CD4-positive, alpha-beta T cell treated with Interleukin-2 at 100 ng/mL for 4 hours (primary cell): ENCODE measurements at places on chromosomes 6 and 20.
A peak's percentile ranks its signal among the peaks of the same experiment; 100 is the strongest.

GRCh38 chr6:97901531-97901930 lies 618.5 kb upstream of the MMS22L start:
- DNase-seq = no peak

DNA sequence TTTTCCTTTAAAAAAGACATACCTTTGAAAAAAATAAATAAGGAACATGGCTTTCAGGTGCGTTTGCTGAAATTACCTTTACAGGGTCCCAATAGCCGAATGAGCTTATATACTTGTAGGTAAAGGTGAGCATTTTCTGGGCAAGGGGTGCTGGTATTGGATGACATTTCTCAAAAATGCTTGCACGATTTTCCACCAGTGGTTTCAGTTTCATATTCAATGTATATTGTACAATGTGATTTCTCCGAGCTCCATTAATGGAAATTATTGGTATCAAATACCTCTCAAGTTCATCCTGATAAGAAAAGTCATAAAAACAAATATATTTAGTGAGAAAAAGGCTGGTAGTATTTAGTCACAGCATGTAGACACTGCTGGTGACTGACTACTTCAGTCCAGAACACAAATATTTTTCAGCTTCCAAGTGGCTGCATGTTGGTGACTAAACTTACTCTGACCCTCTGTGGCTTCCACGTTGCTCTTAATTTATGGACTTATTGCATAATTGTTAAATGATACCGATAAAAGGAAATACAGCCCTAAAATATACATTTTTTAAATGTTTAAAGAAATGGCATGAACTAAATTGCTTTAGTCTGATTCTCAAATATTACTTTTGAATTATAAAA lies 32.9 kb upstream of the ZBTB24 start:
- DNase-seq = peak; percentile 27

GRCh38 chr6:6764764-6765434 lies 176.4 kb downstream of the LY86 start:
- no peak for DNase-seq

DNA sequence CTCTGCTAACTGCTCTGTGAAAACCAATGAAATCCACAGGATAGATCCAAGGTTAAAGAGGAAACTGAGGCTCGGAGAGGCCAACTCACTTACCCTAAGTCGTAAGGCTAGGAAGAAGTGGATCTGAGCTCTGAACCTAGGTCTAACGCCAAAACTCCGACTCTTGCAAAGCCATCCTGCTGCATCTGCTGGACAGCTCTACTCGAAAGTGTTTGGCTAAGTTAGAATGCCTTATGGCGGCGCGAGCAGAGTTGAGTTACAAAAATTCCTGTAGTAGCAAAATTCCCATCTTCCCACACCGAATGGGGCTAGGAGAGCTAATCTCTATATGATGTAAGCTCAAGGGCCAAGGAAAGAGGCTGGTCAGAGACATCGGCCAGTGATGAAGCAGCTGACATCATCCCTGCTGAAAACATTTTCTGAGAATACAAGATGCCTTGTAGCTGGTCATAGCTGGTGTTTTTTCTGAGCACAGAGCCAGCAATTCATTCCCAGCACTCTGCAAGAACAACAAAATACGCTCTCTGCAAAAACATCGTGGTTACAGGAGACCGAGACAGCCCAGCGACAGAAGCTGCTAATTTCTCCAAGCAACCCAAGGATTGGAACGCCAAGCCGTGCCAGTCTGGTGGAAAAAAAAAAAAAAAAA lies 1.8 kb downstream of the SPATA2 start:
- DNase-seq = no peak

- no peak for DNase-seq
Observed at GRCh38 chr6:152068622-152069261, 261.3 kb downstream of the ESR1 start.

DNA sequence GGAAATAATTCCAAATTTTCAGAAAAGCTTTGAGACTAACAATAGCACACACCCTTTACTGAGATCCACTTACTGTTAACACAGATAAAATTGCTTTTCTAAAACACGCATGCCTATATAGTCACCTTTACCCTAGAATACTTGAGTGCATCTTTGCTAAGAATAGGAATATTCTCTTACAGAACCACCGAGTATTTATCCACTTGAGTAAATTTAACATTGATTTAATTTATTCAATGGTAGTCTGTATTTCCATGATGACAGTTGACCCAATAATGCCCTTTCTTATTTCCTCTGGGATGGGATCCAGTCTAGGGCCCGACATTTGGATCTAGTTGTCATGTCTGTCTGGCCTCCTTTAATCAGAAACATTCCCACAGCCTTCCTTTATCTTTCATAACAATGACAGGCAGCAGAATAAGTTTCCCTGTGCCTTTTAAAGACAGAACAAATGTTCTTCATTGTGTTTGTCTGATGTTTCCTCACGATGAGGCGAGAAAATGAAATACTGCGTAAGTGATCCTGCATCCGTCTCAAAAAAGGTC lies 56.6 kb upstream of the ERVFRD-1 start:
- DNase-seq = no peak

- no peak for DNase-seq
Observed at GRCh38 chr6:160882791-160883279, 108.7 kb upstream of the MAP3K4 start.

DNA sequence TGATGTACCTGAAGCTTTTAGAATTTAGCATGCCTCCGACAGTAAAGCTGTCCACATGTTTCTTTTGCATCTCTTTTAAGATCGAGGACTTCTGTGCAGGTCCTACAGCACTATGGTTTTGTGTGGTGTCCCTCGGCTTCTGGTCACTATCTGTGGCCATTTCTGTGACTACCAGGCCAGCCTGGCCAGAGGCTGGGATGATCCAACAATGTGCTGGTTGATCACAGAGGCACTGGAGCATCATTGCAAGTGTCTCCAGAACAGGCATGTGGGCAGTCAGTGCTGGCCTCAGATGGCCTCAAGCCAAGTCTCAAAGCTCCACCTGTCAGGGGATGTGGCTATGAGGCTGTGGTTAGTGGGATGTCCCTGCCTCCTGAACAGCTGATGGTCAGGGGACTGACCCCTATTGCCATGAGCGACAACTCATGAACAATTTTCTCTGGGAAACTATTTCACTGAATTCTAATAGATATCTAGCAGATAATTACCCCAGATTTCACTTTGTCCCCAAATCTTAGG lies 136.6 kb downstream of the SYNDIG1 start:
- DNase-seq = no peak

GRCh38 chr20:51930775-51931174 lies 128.5 kb upstream of the SALL4 start:
- no peak for DNase-seq

DNA sequence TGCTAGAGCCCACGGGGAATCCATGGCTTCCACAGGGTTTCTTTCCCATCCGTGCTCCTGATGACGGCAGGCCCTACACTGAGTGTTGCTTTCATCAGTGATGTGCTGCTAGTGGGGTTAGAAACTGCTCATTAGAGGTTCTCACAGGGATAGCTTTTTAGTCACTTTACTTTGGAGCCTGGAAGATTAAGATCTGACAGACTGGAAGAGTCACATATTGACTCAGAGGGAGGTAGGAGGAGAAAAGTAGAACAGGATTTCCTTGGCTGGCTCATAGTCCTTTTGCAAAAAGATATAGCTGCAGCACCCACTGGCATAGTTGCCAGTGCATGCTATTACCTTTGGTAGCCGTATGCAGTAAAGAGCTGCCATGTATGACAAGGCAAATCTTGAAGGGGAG lies 890.3 kb downstream of the C6orf118 start:
- DNase-seq = no peak

DNA sequence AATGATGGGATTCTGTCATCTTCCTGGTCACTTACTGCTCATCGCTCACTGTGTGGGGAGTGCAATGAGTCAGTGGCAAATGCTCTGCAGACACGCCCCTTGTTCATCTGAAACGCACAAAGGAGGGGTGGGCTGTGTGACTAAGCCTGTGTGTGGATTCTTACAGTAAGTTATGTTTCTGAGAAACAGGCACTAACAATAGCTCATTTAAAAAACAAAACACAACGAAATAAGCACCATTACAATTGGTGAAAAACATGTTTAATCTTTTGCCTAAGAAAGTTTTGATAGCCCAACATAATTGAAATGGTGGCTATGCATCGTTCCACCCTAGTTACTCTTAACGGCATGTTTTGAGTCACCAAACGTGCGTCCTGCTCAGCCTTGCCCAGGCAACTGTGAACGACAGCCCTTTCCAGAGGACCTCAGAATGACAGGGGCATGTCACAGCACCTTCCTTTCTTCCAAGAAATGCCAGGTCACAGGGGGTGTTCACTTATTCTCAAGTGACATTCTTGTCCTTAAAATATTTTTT lies 118.4 kb upstream of the SGK1 start:
- DNase-seq = peak; percentile 89

GRCh38 chr20:3908667-3909066 lies 19.5 kb downstream of the PANK2 start:
- DNase-seq = no peak

DNA sequence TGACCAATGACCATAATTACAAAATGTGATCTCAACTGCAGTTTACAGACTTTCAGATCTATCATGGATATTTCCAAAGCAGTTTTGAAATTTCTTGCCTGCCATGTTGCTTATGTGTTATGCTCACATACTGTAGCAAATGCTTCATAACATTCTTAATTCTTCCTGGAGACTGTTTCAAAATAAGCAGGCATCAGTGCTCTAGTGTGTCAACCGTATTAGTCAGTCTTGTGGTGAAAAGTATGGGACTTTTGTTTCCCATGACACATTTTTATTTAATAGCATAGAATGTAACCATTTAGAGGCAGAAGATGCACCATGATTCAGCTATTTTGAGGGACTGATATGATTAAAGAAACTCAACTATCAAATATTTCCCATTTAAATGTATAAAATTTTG lies 1.7 kb downstream of the POPDC3 start:
- no peak for DNase-seq

DNA sequence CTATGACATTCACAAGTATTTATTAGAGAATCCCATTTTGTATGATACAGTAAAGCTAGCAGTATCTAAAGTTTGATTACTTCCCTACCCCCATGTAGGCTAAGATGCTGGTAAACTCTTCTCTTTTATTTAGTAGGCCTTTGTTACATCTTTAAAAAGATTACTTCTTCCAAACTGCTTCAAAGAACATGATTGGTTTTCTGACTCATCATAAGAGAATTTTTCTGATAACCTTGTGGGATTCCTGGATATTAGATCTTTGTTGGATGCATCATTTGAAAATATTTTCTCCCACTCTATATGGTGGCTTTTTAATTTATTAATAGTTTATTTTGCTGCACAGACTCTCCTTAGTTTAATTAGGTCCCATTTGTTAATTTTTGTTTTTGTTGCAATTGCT lies 898.3 kb upstream of the ADGRB3 start:
- no peak for DNase-seq

DNA sequence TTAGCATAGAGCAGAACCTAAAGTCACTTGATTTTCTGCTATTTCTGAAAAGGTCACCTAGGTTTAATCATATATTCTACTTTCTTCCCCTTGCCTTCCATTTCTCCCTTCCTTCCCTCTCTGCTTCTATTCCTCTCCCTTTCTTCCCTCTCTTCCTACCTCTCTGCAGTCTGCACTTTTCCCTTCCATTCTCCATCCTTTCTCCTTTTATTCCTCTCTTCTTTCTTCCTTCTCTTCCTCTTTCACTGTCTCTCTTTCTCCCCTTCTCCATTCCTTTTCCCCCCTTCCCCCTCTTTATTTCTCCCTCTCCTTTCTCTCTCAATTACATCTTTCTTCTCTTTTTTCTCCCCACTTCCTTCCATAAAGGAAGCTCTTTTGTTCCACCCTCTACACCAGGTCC lies 1049.8 kb upstream of the FLRT3 start:
- DNase-seq = no peak
